ENCODE measurements at places on chromosomes 13 and 19. TPM values are rescaled to one million over a fixed set of nuclear protein-coding genes. Genes with fewer than 3 reads are reported as not detected.

The SULT2B1 gene
- 0.51 TPM for total RNA-seq

DNA sequence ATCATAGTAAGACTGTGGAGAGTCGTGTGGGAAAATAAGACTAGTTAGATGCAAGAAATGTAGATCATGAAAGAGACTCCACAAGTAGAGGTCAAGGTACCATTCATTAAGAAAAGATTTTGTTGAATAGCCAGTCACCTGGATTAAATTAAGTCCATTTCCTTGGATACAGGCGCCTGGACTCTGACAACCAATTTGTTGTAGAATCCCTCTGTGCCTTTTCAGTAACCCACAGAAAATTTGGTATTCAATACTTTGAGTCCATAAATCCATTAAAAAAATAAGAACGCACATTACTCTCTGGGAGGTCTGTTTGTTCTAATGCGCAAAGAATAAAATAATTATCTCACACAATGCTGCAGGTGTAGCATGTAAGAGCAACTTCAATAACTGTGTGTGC, 469.4 kb downstream of the KLF12 start:
- DNase-seq = no peak

DNA sequence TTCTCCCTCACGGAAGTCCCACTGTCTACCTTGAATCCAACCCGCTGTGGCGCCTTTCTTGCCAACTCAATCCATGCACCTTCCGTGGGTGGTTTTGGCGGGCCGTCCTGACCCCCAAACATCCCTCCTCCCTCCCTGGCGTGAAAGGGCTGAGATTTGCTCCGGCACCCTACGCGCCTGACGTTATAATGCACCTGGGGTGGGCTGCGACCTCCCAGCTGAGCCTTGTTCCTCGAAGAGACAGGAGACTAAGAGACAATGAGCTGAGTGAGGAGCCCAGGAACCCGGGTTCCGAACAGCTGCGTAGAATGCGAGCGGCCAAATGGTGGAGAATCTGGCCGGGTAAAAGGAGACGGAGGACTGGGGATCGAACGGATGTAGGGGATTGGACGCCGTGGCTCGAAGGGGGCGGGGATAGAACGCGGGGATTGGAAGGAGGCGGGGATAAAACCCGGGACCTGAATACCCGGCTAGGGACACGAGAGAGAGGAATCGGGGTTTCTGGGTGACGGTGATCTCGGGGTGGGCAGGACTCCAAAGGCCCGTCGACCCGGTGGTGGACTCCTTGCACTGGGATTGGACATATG, at the start of gene CPT1C:
TSS of gene CPT1C (plus strand) at position 461 of the 587 bp plus-strand sequence. CDS start 1,137 bp downstream, outside the sequence.
- peak; percentile 80 for DNase-seq

GRCh38 chr19:5910638-5910907, 3.5 kb upstream of the CAPS start:
- no peak for DNase-seq

DNA sequence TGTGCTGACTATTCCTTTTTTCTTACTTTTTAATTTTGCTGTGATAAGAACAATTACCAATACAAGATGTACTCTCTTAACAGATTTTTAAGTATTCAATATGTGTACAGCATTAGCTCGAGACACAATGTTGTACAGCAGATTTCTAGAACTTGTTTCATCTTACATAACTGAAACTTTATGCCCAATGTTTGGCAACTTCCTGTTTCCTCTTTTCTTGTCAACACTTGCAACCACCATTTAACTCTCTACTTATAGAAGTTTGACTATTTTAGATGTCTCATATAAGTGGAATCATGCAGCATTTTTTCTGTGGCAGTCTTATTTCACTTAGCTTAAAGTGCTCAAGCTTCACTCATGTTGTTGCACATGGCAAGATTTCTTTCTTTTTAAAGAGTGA, 1426.8 kb downstream of the SLITRK5 start:
- DNase-seq = no peak

Data from mucosa of descending colon (tissue), 3 donors.